ENCODE measurements at places on chromosomes 6 and 20.

GRCh38 chr20:2252419-2252997 is 43.3 kb upstream of the TGM3 start:
- no peak for DNase-seq

DNA sequence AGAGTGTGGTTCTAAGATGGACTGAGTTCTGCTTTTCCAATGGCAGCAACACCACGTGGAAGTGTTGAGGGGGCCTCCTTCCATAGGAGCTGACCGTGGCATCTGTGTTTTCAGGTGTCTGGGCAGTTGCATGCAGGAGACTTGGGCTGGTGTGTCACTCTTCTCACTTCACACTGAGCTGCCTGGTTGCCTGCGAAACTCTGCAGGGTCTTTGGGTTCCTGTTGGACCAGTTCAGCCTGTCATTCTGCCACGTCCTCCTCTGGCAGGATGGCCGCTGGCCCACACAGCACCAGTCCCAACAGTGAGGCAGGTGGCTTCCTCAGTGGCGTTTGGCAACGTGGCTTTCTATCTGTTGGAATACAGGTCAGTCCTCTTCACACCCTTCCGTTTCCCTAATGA is 16.1 kb upstream of the UNC93A start:
- no peak for DNase-seq

DNA sequence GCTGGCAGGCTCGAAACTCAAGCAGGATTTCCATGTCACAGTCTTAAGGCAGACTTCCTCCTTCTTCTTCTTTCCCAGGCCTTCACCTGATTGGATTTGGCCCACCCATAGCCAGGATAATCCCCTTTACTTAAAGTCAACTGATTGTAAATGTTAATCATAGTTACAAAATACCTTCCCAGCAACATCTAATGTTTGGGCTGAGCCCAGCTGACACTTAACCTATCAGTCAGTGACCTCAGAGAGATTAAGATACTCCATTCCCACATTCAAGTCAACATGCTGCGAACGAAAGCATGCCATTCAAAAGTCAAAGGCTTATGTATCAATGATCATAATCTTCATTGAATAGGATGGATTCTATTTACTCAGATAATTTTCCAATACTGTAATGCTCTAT is 16.0 kb downstream of the MAP7 start:
- no peak for DNase-seq

DNA sequence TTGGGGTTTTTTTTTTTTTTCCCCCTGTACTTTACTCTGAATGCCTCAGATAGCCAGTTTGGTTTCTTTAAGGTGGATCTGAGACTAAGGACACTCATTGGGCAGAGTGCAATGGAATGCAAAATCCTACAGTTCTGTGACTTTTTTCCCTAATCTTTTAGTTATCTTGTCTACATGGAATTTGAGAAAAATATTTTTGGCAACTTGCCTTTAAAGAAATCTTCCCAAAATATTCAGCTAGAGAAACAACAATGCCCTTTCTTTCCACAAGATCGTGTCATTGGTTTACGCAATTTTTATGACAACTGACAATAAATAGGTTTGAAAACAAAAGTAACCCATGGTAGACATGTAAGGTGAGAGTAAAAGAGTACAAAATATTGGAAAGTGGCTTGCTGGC is 171.7 kb upstream of the LAMP5 start:
- no peak for DNase-seq

DNA sequence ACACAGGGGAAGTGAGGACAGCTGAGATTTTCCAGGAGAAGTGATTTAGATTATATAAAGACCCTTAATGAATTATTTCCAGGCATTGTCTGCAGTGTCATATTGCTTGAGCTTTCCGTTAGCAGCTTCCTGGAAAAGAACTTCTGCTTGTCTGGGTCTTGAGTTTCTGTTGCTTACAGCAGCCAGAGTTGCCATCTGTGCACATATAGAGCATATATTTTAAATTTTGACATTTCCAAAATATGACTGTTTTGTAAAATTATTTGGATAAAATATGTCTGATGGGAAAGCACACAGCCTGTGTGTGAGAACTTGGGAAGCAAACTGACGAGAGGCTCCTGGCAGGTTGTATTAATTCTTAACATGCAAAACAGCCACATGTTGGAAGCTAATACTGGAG is 21.0 kb upstream of the NKX2-2 start:
- DNase-seq: no peak

DNA sequence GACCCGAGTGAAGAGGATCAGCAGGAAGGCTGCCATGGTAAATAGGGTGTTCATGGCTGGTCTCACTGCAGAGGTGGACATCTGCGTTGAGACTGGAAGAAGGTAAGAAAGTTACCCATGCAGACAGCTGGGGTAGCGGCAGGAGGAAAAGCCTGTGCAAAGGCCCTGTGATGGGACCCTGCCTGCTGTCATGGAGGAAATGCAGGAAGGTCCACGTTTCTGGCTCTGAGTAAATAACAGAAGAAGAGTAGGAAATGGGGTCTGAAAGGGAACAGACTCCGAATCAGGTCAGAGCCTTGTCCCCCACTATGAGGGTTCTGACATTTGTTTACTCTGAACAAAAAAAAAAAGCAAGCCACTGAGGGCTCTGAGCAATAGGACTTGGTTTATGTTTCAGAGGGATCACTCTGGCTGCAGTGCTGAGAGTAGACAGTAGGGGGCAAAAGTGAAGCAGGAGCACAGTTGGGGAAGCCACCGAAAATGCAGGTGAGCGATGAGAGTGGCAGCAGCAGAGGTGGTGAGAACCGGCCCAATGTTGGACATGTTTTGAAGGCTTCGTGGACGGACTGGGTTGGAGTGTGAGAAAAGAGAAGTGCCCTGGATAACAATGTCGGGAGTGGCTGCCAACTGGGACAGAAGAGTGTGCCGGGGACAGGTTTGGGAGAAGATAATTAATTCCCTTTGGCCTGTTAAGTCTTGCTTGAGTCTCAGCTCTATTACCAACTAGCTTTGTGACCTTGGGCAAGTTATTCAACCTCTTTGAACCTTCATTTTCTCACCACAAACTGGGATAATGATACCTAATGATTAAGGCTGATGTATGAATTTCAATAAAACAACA is 57.9 kb upstream of the MAP7 start:
- DNase-seq: peak; percentile 38

- DNase-seq: no peak
Observed at GRCh38 chr6:125679128-125679527, 70.3 kb upstream of the HEY2 start.

- DNase-seq: no peak
Observed at GRCh38 chr6:149317644-149318571, at the start of gene TAB2. Gene TAB2 (plus strand): TSS chr6:149317712. CDS start chr6:149369998, 52,286 bp downstream.

- no peak for DNase-seq
Observed at GRCh38 chr20:4702562-4703280, 19.0 kb upstream of the PRND start.

GRCh38 chr6:33080127-33081089 is 4.6 kb downstream of the HLA-DPB1 start:
- no peak for DNase-seq

- no peak for DNase-seq
Observed at GRCh38 chr20:52217689-52218395, 26.3 kb upstream of the ZFP64 start.

- DNase-seq: no peak
Observed at GRCh38 chr6:107862383-107862782, 38.3 kb upstream of the SCML4 start.

DNA sequence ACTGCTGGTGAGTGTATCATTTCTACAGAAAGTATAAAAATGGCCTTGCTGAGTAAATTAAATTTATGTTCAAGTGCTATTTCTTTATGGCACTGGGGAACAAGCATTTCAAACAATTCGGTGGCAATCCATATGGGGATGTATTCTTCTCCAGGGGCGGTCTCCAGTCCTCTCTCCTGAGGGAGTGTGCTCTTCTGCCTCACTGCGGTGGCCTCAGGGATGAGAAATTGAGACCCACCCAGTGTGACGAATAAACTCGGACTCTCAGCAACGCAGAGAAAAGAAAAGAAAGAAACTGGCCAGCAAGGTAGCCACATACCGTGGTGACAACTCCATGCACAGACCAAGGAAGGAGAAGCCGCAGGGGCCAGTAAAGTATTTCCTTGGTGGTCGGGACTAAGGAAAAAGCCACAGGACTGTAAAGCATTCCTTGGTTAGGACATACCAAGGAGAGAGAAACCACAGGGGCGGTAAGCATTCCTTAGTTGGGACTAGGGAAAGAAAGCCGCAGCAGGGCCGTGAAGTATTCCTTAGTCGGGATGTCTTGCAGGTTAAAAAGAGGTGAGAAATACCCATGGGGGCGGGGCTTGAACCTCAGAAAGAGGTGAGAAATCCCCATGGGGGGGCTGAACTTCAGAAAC is 13.6 kb upstream of the GOPC start:
- no peak for DNase-seq

GRCh38 chr6:44222486-44223318 is 693 bp upstream of the SLC29A1 start:
- DNase-seq: peak; percentile 62

DNA sequence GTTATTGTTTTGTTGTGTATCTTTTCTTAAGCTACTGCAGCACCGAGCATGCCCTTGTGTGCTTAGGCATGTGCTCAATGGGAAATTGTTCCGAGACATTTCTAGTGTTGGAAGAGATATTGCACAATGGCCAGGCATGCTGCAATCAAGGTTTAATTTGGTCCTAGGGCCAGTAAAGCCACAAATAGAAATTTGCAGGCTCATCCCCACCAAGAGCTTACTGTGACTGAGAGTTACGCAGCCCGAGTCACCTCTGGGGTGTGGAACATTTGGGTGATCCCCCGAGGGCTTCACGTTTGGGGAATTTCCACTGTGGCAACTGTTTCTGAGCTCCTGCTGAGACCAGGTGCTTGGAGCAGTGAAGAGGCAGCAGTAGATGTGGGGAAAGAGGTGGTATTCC is 65.8 kb downstream of the ADTRP start:
- no peak for DNase-seq

- peak; percentile 49 for DNase-seq
Observed at GRCh38 chr20:59398537-59399205, 98.3 kb downstream of the EDN3 start.

DNA sequence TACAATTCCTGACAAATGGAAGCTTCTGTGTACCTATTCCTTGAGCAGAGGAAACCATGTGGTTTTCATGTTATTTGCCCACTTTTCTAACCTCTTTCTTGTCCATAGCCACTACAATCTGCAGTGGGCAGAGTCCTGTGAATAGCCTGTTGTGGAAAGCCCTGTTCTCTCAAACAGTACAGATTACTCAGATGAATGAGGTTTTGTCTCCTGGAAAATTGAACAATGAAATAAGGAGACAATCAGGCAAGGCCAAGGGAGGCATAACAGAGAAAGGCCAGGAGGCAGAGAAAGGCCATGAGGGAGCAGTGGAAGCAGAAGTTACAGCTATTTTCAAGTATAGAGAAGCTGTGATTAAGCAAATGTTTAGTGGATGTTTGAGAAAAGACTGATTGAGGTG is 189.3 kb downstream of the GRIK2 start:
- DNase-seq: no peak

DNA sequence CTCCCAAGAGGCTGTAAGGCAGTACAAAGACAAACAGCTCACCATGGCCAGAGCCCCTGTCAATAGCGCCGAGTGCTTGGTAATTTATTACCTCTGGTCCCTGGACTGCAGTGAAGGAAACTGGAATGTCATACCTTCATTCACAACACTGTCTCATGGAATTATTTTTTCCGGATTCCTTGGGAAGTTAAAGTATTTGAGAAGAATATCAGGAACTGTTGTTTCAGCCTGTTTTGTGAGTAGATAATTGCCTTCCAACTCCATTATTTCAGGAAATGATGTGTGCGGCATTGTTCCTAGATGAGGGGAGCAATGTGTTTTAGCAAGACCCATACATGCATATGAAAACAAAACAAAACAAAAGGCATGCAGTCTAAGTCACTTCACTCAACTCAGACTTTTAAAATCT is 64.0 kb downstream of the BLOC1S5 start:
- DNase-seq: no peak

GRCh38 chr6:40171343-40171742 is 237.1 kb upstream of the MOCS1 start:
- no peak for DNase-seq

GRCh38 chr20:17638835-17639407 is 43.1 kb downstream of the RRBP1 start:
- no peak for DNase-seq

DNA sequence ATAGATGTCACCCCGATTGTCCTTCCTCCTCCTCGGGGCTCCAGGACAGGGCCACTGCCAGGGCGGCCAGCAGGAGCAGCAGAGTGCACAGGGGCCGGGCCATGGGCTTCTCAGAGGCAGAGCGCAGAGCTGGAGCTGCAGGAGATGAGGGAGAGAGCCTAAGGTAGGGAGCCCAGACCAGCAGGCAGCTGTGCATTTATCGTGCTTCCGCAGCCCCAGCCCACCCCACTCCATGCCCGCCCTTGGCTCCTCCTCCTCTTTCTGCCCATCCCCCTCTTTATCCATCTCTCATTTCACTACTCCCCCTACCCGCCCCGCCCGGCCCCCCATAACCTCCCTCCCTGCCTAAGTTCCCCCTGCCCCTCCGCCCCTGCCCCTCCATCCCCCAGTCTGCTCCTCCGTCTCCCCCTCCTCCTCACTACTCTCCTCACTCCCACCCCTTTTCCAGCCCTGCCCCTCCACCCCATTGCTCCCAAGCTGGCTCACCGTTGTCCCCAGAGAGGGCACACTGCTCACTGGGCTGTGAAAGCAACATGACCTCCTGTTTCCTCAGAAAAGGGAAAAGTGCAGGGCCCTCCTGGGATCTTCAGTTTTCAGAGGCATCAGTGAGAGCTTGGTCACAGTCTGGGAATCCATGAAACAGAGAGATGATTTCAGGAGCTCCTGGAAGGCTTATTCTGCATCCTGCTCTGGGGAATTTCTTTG is 25.5 kb upstream of the CST1 start:
- DNase-seq: no peak

DNA sequence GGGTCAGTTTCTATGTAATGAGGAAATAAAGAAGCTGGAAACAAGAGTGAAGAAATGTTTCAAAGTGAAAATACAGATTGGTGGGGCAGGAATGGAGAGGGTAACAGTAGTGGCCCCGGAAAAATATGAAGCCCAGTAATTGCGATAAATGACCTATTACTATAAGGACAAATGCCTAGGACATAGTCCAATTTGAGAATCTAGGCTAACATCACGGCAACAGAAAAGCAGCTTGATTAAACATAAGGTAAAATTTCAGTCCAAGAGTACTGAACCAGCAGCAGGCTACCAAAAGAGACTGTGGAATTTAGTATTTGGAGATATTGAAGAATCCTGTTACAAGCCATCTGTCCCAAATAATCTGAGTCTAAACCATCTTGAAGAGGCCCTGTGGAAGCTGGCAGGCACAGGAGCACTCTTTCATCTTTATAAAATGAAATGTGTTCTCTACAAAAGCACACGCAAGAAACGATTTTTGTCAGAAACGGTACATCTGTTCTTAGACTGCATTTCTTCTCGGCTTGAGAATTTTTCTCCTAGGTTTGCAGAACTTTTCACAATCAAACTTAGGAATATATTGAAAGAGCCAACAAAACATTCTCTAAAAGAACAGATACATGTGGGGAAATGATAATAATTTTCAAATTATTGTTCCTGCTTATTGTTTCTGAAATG is 49.3 kb downstream of the ELOVL5 start:
- DNase-seq: no peak

All from A549 (cell line).